ENCODE measurements at places on chromosomes 16 and 17.

DNA sequence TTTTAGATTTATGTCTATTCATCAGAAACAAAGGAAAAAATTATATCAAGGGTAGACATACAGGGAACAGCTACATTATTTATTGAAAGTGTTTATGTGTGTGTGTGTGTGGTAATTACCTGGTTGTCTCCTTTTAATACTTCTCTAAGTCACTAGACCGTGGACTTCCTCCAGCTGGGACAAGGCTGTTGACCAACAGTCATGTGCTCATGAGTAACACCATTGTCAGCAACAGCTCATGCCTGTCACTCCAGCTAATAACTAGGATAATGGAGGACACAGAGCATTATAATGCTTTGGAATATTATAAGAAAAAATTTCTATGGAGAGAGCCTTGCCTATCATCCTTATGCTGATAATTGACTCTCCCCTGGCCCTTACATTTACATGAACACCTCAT, 125.3 kb upstream of the SALL1 start:
- peak; percentile 47 for DNase-seq

- DNase-seq = no peak
Observed at GRCh38 chr17:61230972-61231820, 168.4 kb upstream of the TBX2 start.

DNA sequence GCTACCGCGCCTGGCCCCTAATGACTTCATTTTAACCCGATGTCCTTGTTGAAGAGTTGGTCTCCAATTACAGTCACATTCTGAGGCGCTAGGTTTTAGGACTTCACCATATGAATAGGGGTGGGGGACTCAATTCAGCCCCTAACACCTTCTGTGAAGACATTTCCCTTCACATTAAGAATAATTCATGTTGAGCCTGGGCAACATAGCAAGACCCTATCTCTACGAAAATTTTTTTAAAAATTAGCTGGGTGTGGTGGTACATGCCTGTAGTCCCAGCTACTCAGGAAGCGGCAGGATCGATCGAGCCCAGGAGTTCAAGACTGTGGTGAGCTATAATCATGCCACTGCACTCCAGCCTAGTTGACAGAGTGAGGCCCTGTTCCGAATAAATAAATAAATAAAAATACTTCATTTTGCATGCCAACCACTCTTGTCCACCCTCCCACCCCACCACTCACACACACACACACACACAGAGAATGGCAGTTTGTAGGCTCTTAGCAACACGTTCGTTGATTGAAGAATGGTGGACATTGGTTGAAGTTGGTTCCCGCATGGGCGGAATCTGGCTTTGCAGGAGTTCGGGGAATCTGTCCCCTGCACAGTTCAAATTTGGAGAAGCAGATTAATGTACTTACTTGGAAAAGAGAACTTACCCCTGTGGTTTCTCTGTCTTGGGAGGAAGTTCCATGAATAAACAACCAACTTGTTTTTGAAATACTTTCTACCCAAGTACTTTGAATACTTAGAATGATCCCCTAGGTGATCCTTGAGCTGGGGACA, 27.8 kb upstream of the TVP23A start:
- peak; percentile 87 for DNase-seq

DNA sequence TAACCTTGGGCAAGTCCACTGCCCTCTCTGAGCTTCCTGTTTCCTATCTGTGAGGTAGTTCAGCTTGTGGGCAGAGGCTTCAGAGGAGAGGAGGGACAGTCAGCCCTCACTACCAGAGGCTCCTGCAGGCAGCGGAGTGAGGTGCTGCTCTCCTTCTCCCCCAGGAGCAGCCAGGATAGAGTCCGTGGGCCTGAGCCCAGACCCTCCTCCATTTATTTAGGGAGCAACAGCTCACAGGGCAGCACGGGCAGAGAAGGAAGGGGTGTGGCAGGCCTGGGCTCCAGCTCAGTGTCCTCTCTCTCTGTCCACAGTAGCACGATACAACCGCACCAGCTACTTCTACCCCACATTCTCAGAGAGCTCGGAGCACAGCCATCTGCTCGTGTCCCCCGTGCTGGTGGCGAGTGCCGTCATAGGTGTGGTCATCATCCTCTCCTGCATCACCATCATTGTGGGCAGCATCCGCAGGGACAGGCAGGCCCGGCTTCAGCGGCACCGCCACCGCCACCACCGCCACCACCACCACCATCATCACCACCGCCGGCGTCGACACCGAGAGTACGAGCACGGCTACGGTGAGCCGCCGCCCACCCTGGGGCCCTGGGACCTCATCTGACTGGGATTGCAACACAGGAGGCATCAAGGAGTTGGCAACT, 42.3 kb downstream of the BEAN1 start:
- DNase-seq = no peak

- DNase-seq = no peak
Observed at GRCh38 chr17:65290056-65290455, 152.9 kb downstream of the RGS9 start.

GRCh38 chr16:13427943-13428342, 492.0 kb upstream of the ERCC4 start:
- DNase-seq = no peak

DNA sequence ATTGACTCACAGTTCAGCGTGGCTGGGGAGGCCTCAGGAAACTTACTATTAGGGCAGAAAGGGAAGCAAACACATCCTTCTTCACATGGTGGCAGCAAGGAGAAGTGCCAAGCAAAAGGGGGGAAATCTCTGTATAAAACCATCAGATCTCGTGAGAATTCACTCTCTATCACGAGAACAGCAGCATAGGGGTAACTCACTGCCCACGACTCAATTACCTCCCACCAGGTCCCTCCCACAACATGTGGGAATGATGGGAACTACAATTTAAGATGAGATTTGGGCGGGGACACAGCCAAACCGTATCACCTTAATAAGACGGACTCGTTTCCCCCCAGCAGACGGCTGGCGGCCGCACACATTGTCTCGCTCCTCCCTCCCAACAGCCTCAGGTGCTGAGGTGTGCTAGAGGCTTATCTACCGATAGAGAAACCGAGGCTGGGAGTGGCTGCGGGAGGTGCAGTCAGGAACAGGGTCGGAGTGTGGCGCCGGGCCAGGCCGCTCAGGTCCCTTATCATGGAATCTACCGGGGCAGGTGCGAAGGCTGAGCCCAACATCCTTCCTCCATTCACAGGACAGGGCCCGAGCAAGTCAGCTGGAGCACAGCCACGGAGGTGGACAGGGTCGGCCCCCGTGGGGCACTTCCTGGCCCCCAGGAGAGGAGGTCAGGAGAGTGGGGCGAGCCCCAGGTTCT, 4.9 kb upstream of the ZG16B start:
- DNase-seq = no peak

DNA sequence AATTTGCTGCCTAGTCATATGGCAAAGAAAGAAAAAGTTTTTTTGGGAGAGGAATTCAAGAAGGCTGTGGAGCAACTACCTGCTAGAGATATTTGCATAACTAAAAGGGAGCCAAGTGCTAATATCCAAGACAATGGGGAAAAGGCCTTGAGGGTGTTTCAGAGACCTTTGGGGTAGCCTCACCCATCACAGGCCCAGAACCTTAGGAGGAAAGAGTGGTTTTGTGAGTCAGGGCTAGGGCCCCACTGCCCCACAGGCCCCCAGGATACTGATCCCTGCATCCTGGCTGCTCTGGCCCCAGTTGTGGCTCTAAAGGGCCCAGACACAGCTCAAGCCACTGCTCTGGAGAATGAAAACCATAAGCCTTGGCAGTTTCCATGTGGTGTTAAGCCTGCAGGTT, 41.9 kb upstream of the SDK2 start:
- no peak for DNase-seq
